ENCODE measurements at places on chromosomes 6 and 20. TPM values are rescaled to one million over a fixed set of nuclear protein-coding genes. Genes with fewer than 3 reads are reported as not detected.

DNA sequence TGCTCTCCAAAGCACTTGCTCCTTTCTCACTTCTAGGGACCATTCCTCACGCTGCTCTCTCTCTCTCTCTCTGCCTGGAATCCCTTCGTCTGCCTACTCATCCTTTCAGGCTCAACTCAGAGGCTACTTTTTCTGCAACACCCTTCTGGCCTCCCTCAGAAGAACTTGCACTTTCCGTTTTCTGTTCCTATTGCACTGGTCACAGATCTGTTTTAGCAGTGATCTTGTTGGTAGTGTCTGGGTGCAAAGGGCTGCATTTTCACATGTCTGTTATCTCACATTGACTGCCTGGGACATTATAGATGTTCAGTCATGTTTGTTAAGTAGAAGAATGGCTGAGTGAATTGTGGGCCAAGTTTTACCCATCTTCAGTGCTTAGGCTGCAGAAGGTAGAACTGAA, 63.5 kb downstream of the RIN2 start:
- no peak for DNase-seq

GRCh38 chr6:15077961-15078360, 167.9 kb upstream of the JARID2 start:
- no peak for DNase-seq

MATN4 gene
- total RNA-seq: 0.10 TPM

CFAP61 gene
- total RNA-seq: 0.07 TPM

All from Caki2 (cell line).